ENCODE measurements at places on chromosomes 6 and 20.

DNA sequence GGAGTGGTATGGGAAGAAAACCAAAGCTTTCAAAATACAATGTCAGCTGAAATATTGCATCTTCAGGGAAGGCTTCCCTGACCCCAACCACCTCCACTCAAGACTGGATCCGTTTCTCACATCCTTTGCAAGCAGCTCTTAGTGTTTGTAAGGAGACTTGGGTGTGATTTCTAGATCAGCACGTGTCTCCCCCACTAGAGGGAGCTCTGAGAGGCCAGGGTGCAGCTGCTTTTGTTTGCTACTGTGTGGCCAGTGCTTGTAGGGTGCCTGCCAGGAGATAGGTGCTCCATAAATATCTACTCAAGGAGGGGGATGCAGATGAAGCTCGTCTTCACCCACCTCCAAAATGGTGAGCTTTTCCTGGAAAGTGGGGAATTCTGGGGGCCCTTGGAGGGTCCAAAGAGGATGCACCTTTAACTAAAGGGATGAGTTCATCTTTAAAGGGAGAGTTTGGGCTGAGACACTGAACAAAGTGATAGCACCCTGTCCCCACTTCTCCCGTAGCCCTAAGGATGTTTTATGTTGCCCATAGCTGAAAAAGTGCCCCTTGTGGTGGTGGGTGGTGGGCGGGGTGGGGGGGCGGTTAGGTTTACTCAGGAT lies 52.6 kb upstream of the MAFB start:
- peak; percentile 19 for DNase-seq

- DNase-seq, result no peak
Observed at GRCh38 chr20:4063631-4064030, 48.3 kb upstream of the RNF24 start.

DNA sequence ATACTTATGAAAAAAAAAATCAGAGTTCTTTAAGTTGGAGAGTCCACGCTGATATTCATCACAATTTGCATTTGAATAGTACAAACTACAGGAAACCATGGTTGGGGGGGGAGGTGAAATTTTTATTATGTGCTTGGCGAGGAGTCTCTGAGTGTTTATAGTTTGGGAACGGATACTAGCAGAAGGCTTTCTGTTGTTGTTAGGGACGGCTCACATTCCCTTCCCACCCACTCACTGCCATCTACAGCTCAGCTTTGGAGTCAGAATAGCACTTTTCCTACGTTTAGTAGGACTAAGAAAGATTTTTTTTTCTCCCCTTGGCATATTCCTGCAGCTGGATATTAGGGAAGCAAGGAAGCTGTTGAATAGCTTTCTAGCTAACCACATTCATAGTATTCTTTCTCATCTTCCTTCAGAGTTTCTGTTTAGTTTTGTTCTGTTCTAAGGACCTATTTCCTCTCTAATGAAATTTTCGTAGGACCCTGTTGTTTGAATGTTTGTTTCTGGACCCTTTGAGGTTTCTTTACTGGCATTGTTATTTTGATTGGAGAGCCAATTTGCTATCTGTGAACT lies 235.1 kb upstream of the ZNF217 start:
- DNase-seq, result peak; percentile 26

DNA sequence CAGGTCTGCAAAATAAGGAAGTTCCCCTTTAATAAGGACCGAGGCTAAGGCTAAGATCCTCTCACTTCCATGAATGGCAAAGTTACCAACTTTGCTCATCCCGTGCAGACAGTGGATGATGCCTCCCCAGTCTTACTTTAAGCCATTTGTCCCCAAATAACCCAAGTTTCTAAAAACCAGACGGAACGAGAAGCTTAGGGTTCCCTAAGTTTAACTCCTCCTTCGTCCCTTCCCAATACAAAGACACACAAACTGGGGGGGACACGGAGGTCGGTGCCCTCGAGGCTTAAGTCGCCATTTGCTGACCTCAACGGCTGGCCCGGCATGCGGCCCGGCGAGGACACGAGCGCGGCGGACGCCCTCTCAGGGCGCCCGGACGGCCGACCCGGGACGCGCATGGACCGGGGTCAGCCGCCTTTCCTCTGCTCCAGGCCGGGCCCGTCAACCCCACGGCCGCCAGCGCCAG lies 527 bp downstream of the FBXO30 start:
- no peak for DNase-seq

DNA sequence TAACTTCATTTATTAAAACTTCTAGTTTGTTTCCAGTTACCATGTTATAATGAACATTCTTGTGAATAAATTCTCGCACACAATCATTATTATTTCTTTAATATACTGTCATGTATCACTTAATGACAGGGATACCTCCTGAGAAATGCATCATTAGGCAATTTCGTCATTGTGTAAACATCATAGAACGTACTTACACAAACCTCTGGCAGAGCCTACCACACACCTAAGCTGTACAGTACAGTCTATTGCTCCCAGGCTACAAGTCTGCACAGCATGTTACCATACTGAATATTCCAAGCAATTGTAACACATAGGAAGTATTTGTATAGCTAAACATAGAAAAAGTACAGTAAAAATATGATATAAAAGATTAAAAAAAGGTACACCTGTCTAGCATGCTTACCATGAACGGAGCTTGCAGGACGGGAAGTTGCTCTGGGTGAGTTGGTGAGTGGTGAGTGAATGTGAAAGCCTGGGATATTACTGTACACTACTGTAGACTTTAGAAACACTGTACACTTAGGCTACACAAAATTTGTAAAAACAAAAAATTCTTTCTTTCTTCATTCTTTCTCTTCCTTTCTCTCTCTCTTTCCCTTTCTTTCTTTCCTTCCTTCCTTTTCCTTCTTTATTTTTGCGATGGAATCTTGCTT lies 268.2 kb upstream of the SOX4 start:
- DNase-seq, result no peak

GRCh38 chr6:167275001-167275400 lies 16.1 kb upstream of the UNC93A start:
- DNase-seq, result no peak

DNA sequence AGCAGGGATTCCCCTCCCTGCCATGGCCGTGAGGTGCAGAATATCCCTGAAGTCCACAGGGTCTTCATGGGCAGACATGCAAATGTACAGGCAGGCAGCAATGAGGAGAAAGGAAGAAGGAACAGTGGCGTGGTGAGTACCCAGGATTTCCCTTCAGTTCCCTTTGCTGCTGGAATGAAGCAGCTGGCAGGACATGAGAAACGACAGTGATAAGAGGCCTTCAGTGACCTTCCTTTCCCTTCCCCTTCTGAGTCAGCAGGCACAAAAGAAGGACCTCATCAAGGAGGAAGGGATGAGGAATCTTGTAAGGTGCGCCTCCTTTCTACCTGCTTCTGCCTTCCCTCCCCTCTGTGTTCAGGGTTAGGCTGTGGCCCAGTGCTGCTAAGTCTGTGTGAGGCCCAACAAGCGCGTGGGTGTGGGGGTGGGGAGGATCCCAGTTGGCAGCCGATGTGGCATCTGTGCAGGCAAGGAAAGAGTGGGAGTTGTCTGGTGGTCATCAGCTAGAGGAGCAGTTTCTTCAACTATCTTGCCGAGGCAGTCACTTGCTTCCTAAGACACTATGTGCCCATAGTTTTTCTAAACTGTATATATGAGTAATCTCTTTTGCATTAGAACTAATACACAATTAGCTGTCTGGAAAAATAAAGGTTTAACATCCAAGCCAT lies 29.5 kb upstream of the FBXO9 start:
- no peak for DNase-seq

GRCh38 chr20:14657266-14658005 lies 320.0 kb upstream of the FLRT3 start:
- no peak for DNase-seq

DNA sequence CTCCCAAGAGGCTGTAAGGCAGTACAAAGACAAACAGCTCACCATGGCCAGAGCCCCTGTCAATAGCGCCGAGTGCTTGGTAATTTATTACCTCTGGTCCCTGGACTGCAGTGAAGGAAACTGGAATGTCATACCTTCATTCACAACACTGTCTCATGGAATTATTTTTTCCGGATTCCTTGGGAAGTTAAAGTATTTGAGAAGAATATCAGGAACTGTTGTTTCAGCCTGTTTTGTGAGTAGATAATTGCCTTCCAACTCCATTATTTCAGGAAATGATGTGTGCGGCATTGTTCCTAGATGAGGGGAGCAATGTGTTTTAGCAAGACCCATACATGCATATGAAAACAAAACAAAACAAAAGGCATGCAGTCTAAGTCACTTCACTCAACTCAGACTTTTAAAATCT lies 64.0 kb downstream of the BLOC1S5 start:
- DNase-seq, result no peak

DNA sequence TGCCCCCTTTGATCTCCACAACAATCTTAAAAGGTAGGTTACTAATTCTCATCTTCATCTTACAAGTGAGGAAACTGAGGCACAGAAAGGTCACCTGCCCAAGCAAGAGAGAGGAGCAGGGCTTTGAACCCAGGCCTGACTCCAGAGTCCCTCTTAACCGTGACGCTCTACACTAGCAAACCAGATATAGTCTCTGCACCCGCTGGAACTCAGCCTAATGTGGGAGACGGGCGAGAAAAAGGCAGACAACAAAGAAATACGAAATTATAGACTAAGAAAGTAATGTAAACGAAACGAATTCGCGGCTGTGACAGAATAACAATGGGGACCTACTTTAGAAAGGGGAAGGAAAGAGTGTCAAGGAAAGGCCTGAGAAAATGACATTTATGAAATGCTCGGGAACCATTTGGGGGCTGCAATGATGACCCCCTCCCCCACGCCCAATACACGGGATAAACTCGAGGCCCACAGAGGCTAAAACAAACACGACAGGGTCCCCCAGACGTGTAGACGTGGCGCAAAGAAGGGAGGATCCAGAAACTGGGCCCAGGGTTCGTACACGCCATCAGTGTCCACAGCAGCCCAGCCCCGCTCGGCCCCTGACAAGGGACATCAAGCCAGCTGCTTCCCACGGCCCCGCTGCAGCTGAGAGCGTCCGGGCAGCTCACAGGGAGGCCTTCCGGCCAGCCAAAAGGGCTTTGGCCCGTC lies 637 bp downstream of the TRPC4AP start:
- DNase-seq, result peak; percentile 61

- no peak for DNase-seq
Observed at GRCh38 chr6:134787261-134787877, 162.5 kb downstream of the ALDH8A1 start.

GRCh38 chr6:148891405-148891783 lies 144.6 kb downstream of the UST start:
- DNase-seq, result no peak

DNA sequence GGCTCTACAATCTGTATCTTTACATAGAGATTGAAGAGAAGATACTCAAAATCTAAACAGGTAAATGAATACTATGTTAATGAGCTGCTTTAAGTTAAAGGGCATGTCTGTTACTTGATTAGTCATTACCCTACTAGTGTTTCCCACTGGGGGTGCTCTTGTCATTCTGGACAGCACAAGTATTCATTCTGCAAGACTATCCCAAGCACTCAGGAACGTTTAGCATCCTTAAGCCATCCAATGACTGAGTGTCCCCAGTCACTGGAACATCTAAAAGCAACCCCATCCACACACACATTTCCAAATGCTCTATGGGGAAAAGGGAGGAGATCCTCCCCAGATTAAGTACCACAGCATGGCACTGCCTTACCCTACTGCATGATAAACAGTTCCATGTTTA lies 25.7 kb downstream of the EZR start:
- DNase-seq, result peak; percentile 18

GRCh38 chr6:45470131-45470738 lies 92.5 kb upstream of the SUPT3H start:
- DNase-seq, result no peak

- no peak for DNase-seq
Observed at GRCh38 chr6:11613858-11614257, 76.3 kb downstream of the TMEM170B start.

- DNase-seq, result no peak
Observed at GRCh38 chr6:98823428-98824161, 10.8 kb upstream of the POU3F2 start.

GRCh38 chr20:24915440-24915839 lies 33.6 kb upstream of the CST7 start:
- DNase-seq, result no peak

GRCh38 chr20:44596010-44596409 lies 13.6 kb downstream of the PKIG start:
- no peak for DNase-seq

- DNase-seq, result no peak
Observed at GRCh38 chr6:40854592-40854991, 184.4 kb downstream of the UNC5CL start.

GRCh38 chr6:31178143-31179041 lies 7.9 kb upstream of the POU5F1 start:
- no peak for DNase-seq

DNA sequence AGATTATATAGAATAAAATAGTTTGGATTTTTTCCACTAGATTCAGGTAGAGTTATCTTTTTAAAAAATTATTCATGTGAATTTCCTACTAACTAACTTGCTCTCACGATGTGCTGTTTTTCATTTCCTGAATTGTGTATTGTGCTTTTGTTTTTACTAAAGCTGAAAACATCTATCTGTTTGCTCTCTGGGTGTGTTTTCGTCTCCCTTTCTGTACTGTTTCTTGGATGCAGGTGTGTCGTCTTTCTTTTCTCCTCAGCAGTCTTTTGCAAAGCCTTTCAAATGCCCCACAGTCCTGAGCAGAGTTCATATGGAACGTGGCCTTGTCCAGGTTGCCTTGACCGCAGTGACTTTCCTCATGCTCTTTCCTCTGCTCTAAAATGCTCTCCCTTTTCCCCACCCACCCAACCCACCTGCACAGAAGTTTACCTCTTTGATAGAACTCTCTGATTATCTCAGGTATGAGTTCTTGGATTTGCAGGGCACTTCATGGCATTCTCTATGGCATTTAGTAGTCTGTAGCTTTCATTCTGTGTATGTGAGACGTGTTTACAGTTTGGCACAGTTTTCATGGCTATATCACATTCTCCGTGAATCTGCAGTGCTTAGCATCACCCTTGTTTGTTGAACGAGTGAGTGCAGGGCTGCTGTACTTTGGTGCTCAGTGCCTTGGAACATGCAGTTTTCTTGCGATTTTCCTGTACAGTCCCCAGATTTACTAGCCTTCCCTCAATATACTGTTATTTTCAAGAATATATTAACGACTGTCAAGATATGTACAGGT lies 77.1 kb downstream of the FARS2 start:
- no peak for DNase-seq

GRCh38 chr6:138797806-138798446 lies 2.0 kb downstream of the ECT2L start:
- DNase-seq, result no peak
